ENCODE measurements at places on chromosomes 16 and 17.

- DNase-seq, result no peak
These were observed 18.5 kb downstream of the CRAMP1 start for GRCh38 chr16:1630450-1631213.

DNA sequence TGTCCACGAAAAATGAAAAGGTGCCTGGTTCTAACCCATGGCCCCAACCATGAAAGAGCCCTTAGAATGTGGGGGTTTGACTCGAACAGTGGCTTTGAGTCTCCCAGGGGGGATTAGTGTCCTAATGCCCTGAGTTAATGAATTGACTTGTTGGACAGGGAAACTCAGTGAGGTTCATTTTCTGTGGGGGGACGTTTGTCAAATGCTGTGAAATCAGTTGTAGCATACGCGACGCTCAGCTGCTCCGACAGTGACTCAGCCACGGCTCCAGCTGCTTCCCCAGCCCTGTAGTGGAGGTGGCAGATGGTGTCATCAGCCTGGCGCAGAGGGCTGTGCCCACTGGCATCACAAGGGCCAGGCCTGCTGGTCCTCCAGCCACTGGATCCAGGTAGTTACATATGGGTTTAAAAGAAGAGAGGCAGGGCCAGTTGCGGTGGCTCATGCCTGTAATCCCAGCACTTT, 3.9 kb upstream of the TMEM235 start:
- DNase-seq, result no peak

- no peak for DNase-seq
These were observed 14.4 kb upstream of the EEF2K start for GRCh38 chr16:22191532-22192260.

DNA sequence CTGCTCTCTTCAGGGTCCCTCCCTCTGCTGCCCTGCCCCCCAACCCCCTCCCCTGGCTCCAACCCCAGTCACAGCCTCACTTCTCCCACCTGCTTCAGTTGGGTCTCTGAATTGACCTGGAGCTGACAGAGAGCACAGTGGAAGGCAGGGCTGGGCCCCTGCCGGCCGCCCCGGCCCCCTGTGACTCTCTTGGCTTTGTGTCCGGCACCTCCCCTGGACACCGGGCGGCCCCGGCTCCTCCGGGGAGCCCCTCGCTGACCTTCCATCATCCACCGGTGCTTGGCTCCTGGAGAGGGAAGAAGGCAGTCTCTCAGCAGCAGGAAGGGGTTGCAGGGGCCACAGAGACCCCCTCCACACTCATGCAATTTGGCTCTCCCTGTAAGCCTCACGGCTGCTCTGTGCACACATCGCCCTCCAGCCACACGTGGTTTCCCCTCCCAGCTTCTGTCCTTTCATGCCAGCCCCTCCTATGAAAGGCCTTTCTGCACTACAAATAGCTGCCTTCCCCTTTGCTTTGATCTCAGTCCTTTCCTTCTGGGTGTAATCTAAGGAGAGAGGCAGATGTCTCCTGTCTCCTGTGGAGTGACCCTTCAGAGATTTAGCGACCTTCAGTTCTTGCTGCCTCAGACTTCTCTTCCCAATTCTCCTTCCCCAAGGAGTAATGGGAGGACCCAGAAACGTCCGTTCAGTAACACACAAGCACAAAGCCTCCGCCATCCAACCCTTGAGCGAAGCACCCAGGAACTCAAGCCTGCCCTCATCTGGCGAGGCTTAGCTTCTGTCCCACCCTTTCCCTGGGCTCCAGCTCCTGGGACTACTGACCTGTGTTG, 8.3 kb downstream of the NKIRAS2 start:
- DNase-seq, result no peak

- peak; percentile 55 for DNase-seq
These were observed 50.6 kb upstream of the TANGO6 start for GRCh38 chr16:68792465-68793324.

- DNase-seq, result peak; percentile 68
These were observed 58.1 kb downstream of the CYB5B start for GRCh38 chr16:69482410-69482991.

- DNase-seq, result no peak
These were observed 187.6 kb downstream of the RGS9 start for GRCh38 chr17:65324611-65325342.
